ENCODE measurements at places on chromosomes 12 and 14.

DNA sequence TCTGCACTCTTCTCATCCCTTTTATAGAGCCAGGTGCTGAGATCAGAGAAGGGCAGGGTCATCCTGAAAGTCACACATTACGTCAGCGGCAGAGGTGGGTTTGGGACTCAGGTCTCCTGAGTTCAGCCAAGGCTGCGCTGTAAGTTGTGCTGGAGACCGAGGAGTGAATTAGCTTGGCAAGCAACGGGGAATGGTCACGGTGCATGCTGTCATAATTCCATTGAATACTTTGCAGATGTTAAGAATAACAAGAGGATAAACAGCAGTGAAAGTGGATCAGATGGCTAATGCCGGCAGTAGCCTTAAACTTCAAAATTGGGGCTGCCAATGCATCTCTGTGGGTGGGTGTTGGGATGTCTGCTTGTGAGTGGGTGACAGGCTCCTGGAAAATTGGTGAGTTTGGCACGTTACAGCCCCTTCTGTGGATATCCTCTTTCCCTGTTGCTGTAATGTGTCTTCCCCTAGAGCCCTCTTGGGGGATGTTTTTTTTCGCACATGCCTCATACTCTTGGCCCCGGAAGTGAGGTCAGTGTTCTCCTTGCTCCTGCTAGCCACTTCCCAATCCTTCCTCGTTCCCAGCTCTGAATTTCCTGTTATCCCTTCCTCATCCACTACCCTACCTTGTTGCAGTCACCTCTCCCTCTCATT lies 287.1 kb upstream of the SRRM4 start:
- DNase-seq: no peak

GRCh38 chr14:63394841-63395240 lies 76.1 kb upstream of the GPHB5 start:
- peak; percentile 20 for DNase-seq

- no peak for DNase-seq
These were observed 327.8 kb downstream of the MED13L start for GRCh38 chr12:115949675-115950074.

GRCh38 chr14:100590726-100591452 lies 3.7 kb upstream of the BEGAIN start:
- DNase-seq: no peak

GRCh38 chr12:9736936-9737705 lies 4.2 kb upstream of the CLECL1 start:
- DNase-seq: no peak

DNA sequence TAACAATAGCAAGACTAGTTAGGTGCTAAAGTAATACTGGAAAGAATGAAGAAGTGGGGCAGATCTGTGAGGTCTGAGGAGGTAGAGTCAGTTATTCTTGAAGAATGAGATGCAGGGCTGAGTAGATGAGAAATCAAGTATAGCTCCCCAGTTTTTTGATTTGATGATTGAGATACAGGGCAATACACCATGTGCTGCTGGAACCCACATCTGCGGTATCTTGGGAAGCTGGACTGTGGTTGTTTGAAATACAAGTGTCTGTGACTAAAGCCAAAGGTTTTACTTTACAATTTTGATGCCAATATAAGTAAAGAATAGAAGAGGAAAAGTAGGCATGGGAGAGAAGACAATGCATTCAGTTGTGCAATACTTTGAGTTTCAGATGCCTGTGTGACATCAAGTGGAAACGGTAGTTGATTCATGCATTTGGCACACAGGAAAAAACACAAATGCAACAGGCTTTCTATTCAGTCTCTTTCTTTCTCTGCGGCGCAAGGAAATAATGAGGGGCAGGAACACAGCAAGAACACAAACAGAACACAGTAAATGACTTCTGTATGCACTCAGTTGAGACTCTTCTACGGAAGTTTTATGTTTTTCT lies 190.2 kb upstream of the SLC38A2 start:
- DNase-seq: peak; percentile 55

DNA sequence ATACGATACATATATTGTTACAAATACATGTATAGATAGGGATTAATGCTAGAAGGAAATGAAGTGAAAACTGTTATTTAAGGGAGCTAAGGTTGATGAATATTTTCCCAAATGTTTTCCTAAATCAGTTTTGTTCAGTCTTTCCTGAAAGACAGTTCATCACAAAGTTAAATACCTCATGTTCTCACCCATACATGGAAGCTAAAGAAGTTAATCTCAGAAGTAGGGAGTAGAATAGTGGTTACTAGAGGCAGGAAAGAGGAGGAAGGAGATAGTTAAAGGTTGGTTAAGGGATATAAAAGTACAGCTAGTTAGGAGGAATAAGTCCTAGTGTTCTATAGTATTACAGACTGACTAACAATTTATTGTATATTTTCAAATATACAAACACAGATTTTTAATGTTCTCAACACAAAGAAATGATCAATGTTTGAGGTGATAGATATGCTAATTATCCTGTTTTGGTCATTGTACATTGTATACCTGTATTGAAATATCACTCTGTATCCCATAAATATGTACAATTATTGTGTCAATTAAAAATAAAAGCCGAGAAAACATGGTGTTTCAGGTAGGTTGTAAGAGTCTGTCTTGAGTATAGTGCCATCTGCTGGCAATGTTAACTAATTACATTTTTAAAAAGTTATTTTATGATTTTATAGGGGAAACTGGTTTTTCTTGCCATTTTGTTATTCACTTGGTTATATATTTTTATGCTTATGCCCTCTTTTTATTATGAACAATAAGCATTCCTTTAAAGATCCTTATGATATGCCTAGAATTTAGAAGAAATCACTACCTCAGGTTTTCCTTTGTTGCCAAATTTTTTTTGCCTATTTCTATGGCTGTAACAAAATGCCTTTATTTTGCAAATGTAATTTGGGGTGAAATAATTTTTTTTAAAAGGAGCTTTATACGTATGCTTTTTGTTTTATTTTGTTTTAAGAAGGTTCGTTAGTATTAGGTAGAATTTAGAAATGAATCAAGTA lies 26.9 kb downstream of the ZDHHC17 start:
- DNase-seq: peak; percentile 29

DNA sequence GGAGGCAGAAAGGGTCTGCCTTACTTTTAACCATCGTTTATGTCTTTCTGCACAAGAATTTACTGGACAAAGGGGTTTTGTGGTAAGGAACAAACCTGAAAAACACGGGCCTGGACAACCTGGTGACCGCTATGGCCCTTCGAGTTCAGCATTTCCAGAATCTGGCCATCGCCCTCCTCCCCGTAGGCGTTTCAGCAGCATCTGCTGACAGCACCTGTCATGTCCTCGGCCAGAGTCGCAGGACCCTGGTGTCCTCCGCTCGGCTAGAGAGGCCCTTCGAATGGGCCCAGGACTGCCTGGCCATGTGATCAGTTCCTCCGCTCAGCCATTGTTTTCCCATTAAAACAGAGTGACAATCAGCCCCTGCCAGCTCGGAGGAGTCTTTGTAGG lies 142.8 kb upstream of the FKBP4 start:
- DNase-seq: no peak

DNA sequence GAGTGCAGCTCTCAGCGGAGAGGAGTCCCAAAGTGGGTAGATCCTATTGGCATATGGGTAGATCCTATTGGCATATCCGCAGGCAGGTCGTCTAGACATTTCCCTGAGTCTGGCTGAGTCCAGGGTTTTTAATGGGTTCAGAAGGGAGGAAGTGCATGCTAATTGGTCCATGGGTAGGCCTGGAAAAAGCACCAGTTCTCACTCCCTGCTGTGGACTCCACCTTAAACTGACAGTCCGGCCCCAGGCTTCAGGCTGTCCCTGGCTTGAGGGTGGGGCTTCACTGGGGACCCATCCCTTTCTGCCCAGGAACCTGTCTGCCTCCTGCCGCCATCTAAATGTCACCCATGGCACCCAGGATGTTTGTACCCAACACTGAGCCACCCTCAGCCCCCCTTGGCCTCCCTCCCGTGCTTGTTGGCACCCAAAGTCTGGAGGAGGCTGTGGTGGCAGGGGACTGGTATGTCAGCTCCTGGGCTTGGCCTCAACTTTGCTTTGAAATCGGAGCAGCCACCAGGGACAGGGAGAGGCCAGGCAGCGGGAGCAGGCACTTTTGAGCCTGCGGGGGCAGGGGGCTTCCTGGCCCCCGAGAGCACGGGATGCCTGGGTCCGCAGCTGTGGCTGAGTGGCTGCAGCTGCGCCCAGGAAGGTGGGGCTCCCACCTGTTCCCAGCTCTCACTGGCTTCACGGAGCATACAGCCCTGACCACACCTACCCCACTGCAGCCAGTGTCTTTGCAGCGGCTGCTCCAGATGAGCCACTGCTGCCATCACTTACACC lies 29.6 kb upstream of the YAF2 start:
- DNase-seq: no peak

DNA sequence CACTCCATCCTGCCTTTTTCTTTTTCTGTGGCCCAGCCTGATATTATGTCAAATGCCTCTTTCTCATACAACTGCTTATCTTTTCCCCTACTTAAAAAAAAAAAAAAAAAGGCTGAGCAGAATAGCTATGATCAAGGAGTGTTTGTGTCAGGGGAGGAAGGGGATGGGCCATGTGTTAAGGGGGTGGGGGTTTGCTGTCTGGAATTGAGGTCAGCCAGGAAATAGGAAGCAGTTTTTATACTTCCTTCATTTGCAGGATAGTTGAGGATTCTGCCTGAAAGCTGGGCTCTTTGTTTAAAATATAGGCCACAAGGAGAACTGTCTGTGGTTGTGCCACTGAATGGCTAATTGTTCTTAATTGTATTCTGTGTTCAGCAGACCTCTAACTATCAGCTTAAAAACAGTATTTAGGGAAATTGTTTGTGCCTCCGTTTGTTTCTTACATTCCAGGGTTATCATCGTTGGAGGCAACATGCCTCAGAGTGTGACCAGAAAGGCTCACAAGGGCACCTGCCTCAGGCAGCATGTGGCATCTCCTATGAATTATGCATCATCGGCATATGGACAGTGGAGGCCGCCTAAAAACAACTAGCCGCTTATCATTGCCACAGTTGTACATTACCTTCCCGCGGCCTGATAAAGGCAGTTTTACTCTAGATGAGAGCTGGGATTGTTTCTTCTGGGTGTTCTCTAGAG lies 96.0 kb downstream of the SRGAP1 start:
- DNase-seq: no peak

DNA sequence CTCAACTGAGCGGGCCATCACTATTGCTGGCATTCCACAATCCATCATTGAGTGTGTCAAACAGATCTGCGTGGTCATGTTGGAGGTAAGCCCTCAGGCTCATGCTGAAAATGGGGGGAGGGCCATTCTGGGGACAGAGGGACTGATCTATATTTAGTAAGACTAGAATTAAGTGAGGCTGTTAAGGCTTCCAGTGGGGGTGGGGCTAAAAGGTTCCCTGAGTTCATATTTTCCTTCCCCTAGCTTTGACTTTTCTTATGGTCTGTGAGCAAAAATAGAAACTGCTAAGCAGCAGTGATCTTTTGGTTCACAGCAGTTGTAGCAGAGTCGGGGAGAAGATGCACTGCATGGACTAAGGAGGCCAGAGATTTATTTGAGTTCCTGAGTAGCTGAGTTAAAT lies 9.2 kb downstream of the PCBP2 start:
- no peak for DNase-seq

Measured in AG08395 (cell line).